ENCODE measurements at places on chromosomes 5 and 9.
A peak's percentile ranks its signal among the peaks of the same experiment; 100 is the strongest.

DNA sequence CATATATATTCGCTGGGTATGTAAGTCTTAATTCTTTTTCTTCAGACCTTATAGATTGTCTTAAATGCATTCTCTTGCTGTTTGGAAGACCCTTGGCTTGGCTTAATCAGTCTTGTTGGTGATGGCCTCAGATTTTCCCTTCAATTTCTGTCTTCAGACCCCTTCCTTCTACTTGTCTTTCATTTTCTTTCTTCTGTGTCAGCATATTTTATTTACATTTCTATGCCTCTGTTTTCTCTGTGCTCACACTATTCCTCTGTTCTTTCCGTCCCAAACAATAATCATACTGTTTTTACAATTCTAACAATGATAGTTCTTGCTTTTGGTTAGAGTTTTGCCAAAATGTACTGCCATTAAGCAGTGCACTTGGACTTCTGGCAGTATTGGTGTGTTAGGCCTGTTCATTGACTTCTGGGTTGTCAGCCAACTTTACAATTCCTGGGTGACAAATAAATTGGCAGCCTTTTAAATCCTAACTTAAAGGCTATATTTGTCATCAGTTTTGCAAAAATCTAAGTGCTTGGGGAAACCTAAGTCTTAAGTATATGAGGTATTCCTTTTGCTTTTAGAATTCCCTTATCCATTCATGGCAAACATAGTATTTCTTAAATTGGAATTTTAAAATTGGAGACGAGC lies 8.0 kb downstream of the SRFBP1 start:
- no peak for ATAC-seq

DNA sequence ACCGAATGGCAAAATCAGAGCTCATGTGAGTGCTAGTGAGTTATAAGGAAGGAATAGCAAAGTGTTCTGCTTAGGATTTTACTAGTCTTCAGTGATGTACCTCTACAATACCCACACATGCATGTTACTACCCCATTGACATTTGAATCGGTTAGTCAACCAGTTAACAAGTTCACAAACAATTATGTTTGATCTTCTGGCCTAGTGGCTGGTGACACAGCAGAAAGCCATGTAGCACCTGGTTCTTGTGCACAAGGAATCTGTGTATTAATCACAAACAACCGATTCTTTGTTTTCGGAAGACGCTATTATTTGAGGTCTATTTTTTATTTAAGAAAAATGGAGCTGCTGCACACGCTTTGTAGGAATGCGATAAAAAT lies 41.9 kb downstream of the NTRK2 start:
- ATAC-seq = no peak

DNA sequence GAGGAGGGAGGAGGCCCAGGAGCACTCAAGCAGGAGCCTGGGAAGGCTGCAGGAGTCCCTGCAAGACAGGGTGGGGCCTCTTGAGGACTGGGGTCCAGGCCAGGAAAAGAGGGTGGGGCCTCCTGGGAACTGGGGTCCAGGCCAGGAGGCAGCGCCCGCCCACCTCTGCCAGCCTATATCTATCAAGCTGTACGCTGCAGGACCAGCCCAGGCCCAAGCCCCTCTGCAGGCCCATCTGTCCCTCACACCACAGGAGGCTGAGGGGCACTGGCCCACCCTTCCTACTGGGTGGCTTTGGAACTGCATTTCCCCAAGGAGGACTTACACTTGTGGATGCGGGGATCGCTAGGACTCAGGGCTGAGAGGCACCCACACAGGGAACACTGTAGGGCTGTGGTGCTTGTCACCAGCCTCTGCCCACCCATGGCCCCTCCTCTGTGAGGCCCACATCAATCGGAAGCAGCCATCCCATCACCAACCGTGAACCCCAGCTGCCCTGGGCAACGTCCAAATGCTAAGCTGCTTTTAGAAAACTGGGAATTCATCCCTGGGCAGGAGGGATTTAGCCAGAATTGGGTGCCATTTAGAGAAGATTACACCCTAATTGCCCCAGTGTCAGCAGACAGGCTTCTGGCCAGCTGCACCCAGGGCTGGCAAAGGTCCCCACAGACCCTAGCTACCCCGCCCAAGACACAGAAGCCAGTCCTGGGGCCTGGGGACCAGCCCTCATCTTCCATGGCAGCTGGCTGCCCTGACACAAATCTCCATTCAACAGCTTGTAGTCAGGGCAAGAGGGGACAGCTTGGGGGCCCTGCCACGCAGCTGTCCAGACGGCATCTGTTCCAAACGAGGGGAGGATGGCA lies 15.3 kb downstream of the BICD2 start:
- ATAC-seq = no peak

- no peak for ATAC-seq
These were observed 88.2 kb upstream of the NR3C1 start for GRCh38 chr5:143491646-143492045.

DNA sequence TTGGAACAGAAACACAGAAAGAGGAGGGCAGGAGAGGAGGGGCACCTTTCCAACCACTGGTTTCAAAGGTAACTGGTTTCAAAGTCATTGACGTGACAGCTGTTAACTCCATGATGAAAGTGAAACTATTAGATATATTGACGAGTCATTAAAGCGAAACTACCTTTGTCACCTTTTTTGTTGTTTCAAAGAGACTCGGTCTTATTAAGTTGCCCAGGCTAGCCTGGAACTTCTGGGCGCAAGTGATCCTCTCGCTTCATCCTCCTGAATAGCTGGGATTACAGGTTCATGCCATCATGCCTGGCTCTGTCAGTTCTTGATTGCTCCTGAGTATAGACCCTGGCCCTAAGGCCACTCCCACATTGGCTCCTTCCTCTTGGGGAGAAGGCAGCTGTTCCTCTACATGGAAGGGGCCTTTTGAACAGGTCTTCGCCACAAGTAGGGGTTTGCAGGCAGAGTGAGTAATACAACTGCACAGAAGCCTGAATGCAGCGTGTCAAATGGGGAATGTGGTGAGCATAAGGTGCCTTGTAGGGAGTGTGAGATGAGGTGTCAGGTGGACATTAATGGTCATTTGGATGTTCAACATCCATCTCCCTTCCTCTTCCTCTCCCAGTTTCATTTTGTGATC lies 3.4 kb upstream of the F12 start:
- no peak for ATAC-seq

GRCh38 chr5:133032852-133033742 lies 6.7 kb upstream of the ZCCHC10 start:
- ATAC-seq = peak; percentile 44

GRCh38 chr5:150573216-150573615 lies 65.3 kb downstream of the NDST1 start:
- ATAC-seq = no peak

GRCh38 chr9:105681724-105682123 lies 12.6 kb upstream of the TMEM38B start:
- no peak for ATAC-seq

- ATAC-seq = no peak
These were observed 56.6 kb downstream of the WHRN start for GRCh38 chr9:114448706-114449105.

- ATAC-seq = no peak
These were observed 6.3 kb upstream of the IL3 start for GRCh38 chr5:132054031-132054696.

DNA sequence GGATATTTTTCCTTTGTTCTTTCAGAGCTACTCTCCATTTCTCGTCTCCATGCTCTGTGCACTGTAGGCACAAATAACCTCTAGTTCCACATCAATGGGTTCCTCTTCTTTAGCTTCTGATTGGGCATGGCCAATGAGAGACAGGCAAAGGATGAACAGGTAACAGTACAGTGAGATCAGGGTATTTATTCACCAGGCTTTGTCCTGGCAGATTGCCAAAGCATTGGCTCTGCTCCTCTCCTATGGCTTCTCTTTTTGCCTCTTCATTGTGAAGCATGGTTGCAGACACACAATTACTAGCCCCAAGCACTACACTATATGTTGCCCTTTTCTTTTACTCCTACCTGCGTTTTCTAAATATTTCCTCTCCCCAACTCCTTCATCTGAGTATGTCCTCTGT lies 215.1 kb upstream of the ARRDC3 start:
- no peak for ATAC-seq

DNA sequence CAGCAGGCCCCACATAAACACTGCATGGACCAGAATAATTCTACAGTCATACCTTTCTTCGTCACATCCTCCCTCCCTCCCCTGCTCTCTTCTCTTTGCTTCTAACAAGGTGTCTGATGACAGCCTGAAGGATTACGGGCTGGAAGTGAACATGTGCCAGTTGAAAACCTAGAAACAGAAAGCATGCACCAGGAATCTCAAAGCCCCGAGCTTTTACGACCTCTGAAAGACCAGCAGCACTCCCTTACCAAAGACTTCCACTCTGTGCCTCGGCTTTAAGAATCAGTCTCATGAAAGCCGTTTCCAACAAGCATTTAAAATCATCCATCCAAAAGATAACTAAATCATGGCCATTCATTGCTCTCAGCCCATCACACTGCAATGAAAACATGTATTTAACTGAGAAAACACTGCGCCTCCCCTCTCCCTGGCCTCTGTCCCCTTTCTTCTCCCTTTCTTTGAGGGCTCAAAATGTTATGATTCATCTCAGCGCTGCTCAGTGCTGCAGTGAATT lies 21.3 kb downstream of the MSX2 start:
- ATAC-seq = no peak

GRCh38 chr5:111364992-111365391 lies 140.8 kb downstream of the CAMK4 start:
- ATAC-seq = no peak

DNA sequence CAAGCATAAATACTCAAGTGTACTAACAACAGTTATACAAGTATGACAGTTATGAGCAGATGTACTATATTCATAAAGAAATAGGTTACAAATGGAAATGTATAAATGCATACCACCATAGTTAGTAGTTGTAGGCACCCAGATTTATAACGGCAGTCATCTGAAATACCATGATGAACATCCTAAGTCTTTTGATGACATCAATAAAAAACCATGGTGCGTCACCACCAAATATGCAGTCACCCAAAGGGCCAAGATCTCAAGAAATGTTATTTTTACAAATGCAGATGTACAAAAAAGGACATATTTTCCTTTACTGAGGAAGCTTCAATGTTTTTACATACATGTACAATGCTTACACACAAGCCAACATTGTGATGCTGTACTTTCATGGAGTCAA lies 70.8 kb upstream of the XPA start:
- ATAC-seq = no peak

GRCh38 chr5:120550358-120550757 lies 86.3 kb downstream of the PRR16 start:
- ATAC-seq = peak; percentile 53

- no peak for ATAC-seq
These were observed 772.7 kb downstream of the SEMA5A start for GRCh38 chr5:8773046-8773615.

DNA sequence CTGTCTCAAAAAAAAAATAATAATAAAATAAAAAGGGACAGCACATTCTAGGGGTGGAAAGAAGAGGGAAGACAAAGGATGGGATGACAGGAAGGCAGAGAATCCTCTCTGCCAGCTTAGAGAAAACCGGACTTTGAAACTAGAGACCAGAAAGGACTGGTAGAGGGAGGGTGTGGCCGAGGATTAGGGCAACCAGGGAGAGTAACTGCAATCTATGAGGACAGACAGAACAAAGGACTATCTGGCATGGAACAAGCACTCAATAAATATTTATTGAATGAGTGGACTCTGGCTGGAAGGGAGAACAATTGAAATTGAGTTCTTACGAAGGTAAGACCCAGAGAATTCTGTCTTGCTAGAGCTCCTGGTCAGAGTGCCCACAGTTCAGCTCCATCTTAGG lies 2.4 kb downstream of the GBA2 start:
- no peak for ATAC-seq

- no peak for ATAC-seq
These were observed 6.1 kb upstream of the COL5A1 start for GRCh38 chr9:134635351-134636148.

DNA sequence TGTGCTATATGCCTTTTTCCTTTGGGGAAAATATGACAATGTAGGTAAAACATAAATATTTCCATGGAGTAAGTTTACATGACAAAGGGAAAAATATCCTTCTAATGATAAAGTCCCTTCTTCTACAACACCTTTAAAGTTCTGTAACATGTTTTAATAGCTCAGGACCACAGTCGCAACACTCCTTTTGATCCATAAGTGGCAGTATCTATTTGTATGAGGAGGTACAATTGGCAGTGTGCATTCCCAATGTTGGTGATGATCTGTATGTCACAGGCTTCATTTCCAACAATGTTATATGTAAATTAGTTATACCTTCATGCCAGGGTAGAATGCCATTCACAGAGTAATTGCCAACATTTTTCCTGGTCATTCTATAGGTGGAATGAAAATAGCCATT lies 127.1 kb upstream of the CCNH start:
- no peak for ATAC-seq

- ATAC-seq = no peak
These were observed 385.2 kb upstream of the KLF4 start for GRCh38 chr9:107874591-107875369.

DNA sequence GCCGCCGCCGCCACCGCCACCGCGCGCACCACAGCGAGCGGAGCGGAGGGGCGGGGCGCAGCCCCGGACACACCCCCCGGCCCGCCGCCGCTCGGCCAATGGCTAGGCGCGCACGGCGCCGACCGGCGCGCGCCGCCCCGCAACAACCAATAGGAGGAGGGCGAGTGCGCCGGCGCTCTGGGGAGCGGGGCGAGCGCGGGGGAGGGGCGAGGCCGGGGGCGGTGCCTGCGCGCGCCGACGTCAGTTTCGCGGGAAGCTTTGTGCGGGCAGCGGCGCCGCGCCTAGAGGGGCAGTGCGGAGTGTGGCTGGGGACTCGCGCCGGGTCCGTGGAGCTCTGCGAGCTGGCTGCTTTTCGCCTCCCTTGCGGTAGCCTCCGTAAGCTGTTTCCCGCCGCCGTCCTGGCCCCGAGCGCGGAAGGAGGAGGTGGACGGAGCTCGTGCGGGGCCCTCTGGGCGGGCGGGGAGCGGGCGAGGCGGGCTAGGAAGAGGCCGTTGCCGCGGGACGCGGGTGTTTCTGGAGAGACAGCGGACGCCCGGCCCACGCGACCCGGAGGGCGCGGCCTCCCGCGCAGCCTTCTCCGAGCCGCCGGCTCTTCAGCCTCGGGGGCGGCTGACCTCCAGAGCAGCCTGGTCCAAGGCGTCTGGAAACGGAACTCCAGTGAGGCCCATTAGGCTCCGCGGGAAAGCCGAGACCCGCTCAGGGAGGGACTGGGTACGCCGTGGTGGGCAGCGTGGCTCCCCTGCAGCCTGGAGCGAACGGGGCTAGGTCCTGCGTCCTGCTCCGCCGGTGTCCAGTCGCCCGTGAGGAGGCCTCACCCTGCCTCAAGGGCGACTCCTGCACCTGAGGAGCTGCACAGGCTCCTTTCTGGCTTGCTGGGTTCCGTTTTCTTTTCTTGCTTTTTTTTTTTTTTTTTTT lies at the start of gene ZMYND19:
Gene ZMYND19 (minus strand): TSS at position 44 of the 915 bp plus-strand sequence. CDS start 249 bp downstream, outside the sequence.
- peak; percentile 93 for ATAC-seq

DNA sequence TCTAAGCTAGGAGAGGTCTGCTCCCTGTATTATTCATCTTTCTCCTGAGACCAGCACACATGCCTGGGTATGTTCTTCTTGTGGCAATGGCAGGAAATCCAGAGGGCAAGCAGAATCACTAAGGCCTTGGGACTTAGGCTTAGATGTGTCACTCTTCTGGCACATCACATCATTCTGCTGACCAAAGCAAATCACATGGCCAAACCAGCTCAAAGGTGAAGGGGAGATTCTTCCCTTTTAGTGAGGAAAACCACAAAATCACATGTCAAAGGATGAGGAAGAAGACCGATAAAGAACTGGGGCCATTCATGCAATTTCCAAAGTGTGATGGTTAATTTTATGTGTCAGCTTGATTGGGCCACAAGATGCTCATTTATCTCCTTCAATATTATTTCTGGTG lies 5.7 kb upstream of the AGGF1 start:
- ATAC-seq = no peak

- ATAC-seq = no peak
These were observed 187.7 kb downstream of the PIK3R1 start for GRCh38 chr5:68403301-68403700.

GRCh38 chr5:96687080-96687479 lies 24.9 kb downstream of the CAST start:
- no peak for ATAC-seq

Data from SK-N-SH treated with all-trans-retinoic acid at 6 μM for 48 hours (cell line).